ENCODE measurements at places on chromosomes 6 and 20. TPM values are rescaled to one million over a fixed set of nuclear protein-coding genes. Genes with fewer than 3 reads are reported as not detected.

DNA sequence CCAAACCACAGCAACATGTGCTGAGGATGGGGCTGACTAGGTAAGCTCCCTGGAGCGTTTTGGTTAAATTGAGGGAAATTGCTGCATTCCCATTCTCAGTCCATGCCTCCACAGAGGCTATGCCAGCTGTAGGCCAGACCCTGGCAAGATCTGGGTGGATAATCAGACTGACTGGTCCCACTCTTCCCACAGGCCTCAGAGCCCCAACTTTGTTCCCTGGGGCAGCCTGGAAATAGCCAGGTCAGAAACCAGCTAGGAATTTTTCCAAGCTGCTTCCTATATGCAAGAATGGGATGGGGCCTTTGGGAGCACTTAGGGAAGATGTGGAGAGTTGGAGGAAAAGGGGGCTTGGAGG, 1.5 kb upstream of the VEGFA start:
- peaks cover 23% of the 10 kb centered on the region for H3K4me1 ChIP-seq
- H3K36me3 ChIP-seq, result no peaks in the 10 kb centered on the region
- no peak overlapping the region for H3K27ac ChIP-seq
- H3K4me3 ChIP-seq, result no peak overlapping the region

GRCh38 chr6:15431762-15432483, 186.1 kb downstream of the JARID2 start:
- no peak overlapping the region for H3K4me3 ChIP-seq
- H3K36me3 ChIP-seq, result no peaks in the 10 kb centered on the region
- H3K27me3 ChIP-seq, result no peaks in the 10 kb centered on the region
- no peak overlapping the region for H3K27ac ChIP-seq

- H3K4me3 ChIP-seq, result no peak overlapping the region
- no peaks in the 10 kb centered on the region for H3K4me1 ChIP-seq
- DNase-seq, result peak; percentile 57
- no peaks in the 10 kb centered on the region for H3K27me3 ChIP-seq
Measured at GRCh38 chr20:19073584-19074218, 138.7 kb upstream of the SLC24A3 start.

DNA sequence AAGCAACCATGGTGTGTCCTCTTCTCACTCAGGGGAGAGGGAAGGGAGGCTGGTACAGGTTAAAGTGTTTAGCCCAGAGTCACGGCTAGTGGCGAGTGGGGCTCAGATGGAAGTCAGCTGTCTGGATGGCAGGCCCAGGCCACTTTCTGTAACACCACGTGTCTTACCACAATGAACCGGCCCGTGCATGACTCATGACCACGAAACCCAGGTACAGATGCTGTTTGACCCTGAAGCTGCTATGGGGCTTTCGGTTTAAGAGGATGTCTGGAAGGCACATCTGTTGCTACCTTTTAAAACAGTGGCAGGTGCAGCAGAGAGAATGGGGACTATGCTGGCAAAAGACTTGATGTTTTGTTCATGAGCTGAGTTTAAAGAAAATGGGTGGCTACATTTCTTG, 36.5 kb upstream of the MPC1 start:
- no peak overlapping the region for H3K27ac ChIP-seq
- no peaks in the 10 kb centered on the region for H3K27me3 ChIP-seq
- H3K4me3 ChIP-seq, result no peak overlapping the region
- H3K4me1 ChIP-seq, result peaks cover 7% of the 10 kb centered on the region
- no peak for DNase-seq

GRCh38 chr20:58749979-58750378, 57.4 kb downstream of the NPEPL1 start:
- H3K27ac ChIP-seq, result no peak overlapping the region
- peak; percentile 75 for DNase-seq
- no peak overlapping the region for H3K4me3 ChIP-seq
- no peaks in the 10 kb centered on the region for H3K4me1 ChIP-seq

GRCh38 chr20:46767127-46767761, 57.8 kb downstream of the SLC2A10 start:
- DNase-seq, result no peak
- H3K27ac ChIP-seq, result no peak overlapping the region
- no peak overlapping the region for H3K4me3 ChIP-seq
- peaks cover 38% of the 10 kb centered on the region for H3K27me3 ChIP-seq
- no peaks in the 10 kb centered on the region for H3K36me3 ChIP-seq

FAM110A gene
- 2.6 TPM for total RNA-seq

MATN4 gene
- total RNA-seq, result not detected

BFSP1 gene
- 13.8 TPM for total RNA-seq

PAX1 gene
- not detected for total RNA-seq
